GM13976 (cell line): ENCODE measurements at places on chromosomes 4 and X.

- no peak for DNase-seq
Measured at GRCh38 chr4:86582410-86582809, 11.7 kb upstream of the PTPN13 start.

DNA sequence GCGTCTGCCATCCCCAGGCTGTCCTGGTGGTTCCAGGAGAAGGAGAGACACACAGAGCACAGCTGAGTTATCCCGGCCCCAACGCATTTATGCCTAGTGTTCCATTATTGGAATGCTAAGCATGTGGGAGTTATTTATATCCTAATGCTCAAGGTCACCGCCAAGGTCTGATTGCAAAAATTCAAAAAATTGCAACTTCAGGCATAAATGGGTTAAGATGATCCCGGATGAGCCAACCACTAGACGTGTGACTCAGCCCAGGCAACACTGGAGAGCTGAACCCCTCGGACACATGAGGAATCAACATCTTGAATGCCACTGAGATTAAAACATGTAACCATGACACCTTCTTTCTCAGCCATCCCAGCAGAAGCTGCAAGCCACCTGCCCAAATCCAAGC is 3.8 kb upstream of the ZCCHC4 start:
- no peak for DNase-seq

- no peak for DNase-seq
Measured at GRCh38 chr4:123606946-123607542, 210.4 kb downstream of the SPRY1 start.

DNA sequence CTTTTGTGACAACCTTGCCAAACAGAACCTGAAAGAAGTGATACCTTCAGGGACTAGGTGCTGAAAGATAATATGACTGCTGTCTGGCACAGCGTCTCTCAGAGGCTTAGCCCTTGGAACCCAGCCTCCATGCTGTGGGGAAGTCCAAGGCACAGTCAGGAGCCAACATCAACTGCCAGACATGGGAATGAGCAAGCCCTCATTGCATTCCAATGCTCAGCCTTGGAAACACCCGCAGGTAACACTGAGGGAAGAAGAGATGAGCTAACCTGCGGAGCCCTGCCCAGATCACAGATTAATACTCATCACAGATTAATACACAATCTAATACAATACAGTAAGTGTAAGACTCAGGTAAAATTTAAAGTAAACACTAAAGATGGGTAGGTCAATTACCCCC is 31.5 kb downstream of the LDB2 start:
- DNase-seq = no peak

DNA sequence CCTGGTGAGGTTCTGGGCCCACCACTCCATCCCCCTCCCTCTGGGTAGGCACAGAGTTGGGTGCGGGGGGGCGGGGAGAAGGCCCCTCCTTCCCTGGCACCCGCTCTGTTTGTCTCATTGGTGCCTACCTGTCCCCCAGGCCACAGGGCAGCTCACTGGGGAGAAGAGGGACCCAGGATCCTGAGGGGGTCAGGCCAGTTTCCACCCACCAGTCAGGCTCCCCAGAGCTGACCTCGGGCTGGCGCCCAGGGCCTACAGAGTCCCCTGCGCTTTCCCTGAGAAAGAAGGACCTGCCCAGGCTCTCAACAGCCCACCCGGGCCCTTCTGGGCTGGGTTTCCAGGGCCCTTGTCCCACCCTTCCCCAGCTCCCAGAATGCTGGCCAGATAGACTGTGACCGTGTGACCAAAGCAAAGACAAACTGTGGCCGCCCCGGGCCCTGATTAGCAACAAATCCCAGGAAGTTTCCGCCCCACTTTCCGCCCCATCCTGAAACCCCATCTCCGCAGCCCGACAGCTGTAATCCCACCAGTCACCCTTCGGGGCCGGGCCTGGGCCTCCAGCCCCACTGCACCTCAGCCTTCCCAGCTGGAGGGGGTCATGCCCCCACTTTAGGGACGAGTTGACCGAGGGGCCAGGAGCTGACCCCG is 33.8 kb upstream of the FGFR3 start:
- no peak for DNase-seq

- DNase-seq = no peak
Measured at GRCh38 chr4:102196221-102196620, 149.1 kb downstream of the SLC39A8 start.

- no peak for DNase-seq
Measured at GRCh38 chr4:15983610-15984009, 20.6 kb upstream of the FGFBP2 start.

DNA sequence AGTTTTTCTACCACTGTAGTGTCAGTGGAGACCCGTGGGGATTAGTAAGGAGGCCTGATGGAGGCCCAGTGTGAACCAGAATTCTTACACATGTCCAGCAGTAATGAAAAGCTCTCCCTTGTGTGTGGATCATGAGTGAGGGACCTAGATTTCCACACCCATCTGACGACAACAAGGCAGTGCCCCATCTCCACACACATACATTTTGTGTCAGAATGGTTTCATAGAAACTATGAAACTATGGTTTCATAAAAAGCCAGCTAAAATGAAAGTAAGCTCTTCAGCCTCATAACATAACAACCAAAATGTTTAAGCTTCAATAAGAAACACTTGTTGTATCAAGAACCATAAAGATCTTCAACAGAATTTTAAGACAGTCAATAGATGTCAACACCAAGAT is 884.5 kb upstream of the ADGRL3 start:
- no peak for DNase-seq

DNA sequence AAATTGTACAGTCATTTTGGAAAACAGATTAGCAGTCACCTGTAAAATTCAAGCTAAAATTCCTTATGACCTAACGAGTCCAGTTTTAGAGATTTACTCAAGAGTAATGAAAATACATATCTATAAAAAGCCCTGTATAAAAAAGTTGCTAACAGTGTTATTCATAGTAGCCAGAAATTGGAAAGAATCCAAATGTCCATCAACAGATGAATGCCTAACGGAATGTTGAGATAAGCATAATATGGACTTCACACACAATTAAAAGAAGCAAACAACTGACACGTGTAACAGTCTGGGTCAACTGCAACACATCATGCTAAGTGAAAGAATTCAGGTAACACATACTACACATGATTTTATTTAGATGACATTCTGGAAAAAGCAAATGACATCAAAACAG is 584.8 kb upstream of the AGA start:
- DNase-seq = no peak

DNA sequence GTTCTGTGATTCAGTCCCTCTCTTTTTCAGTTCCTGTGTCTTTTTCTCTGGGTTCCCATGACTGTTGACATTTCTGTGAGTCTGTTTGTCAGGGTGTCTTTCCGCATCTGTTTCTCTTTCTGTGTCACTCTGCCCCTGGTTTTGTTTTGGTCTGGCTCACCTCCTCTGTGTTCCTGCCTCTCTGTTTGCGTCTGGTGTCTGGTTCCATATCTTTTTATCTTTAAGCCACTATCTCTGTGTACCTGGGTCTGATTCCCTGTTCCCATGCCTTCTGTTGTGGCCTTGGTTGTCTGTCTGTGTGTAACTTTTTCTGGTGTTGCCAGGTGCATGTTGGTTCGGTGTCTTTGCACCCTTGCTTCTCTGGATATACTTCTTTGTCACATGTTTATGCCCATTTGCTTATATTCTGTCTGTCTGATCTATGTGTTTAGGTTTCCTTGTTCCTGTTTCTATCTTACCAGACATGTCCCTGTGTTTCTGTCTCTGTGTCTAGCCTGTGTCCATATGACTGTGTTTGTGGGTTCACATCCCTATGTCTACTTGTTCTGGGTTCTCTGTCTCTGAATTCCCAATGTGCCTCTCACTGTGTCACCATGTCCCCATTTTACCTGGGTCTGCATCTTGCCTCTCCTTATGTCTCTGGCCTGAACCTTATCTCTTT is 50.2 kb downstream of the ITIH6 start:
- DNase-seq = no peak

DNA sequence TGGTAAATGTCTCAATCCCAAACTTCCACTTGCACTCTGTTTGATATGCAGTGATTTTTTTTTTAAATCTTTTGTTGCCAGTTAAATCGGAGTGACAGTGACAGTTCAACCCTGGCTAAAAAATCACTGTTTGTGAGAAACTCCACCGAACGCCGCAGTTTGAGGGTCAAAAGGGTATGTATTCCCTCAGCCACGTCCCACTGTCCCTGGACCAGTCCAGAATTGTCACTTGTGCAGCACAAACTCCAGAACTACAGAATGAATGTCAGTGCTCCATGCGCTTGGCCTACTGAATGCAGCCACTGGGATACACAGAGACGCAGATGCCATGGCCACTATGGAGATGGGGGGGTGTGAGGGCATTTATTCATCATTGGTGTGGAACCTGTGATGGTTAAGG is 34.2 kb downstream of the CLDN22 start:
- no peak for DNase-seq
